CD4-positive, alpha-beta T cell treated with Interleukin-17A for 4 hours (primary cell): ENCODE measurements at places on chromosomes 6 and 20.

DNA sequence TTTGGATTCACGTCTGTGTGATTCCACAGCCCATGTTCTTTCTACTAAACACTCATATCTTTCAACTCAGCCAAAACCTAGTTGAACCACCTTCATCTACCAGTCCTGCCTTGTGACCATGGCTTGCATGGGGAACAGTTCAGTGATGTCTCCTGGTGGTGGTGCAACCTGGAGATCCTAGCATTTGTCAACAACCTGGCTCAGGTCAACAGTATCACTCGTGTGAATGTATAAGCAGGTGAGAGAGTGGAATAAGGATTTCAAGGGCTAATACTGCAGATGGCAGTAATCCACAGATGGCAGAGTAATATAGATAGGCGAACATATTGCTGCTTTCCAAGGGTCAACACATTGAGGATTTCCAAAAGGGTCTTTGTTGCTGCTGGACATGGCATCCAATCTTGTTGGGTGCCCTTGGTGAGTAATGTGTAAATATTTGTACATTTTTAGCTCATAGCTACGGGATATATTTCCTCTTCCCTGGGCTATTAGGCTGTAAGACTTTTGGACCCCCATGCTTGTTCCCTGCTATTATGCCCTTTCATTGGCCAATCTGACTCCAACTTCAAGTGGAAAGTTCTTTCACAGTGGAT lies 13.4 kb downstream of the PBOV1 start:
- no peak for DNase-seq

DNA sequence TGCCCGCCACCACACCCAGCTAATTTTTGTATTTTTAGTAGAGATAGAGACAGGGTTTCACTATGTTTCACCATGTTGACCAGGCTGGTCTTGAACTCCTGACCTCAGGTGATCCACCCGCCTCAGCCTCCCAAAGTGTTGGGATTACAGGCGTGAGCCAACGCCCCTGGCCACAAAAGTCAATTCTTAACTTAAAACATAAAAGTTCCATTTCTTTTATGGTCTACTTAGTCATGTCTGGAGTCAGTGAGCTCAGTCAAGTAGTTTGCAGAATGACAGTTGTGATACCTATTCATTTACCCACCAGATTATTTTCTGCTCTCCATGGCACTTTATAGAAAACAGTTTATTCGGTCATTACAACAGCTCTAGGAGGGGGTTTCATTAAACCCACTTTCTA lies 103.1 kb upstream of the ESR1 start:
- no peak for DNase-seq

DNA sequence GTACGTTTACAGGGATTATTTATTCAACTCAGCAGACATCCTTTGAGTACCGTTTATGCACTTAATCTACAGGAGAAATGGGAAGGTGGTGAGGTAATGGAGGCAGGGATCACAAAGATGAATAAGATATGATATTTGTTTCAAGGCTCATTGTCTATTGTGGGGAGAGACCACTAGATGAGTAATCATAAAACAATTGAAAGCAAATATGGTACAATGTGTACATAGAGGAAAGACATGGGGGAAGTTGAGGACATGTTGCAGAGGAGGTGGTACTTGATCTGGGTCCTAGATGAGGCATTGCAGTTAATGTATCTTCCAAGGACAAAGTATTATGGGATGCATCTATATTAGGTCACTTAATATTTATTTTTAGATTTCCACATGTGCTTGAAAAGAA lies 13.7 kb upstream of the CDC5L start:
- no peak for DNase-seq

GRCh38 chr6:10406556-10406955 lies 8.3 kb downstream of the TFAP2A start:
- no peak for DNase-seq

GRCh38 chr6:44301106-44301505 lies 12.0 kb downstream of the AARS2 start:
- no peak for DNase-seq

- no peak for DNase-seq
Observed at GRCh38 chr6:96611342-96611991, 48.5 kb downstream of the FHL5 start.

DNA sequence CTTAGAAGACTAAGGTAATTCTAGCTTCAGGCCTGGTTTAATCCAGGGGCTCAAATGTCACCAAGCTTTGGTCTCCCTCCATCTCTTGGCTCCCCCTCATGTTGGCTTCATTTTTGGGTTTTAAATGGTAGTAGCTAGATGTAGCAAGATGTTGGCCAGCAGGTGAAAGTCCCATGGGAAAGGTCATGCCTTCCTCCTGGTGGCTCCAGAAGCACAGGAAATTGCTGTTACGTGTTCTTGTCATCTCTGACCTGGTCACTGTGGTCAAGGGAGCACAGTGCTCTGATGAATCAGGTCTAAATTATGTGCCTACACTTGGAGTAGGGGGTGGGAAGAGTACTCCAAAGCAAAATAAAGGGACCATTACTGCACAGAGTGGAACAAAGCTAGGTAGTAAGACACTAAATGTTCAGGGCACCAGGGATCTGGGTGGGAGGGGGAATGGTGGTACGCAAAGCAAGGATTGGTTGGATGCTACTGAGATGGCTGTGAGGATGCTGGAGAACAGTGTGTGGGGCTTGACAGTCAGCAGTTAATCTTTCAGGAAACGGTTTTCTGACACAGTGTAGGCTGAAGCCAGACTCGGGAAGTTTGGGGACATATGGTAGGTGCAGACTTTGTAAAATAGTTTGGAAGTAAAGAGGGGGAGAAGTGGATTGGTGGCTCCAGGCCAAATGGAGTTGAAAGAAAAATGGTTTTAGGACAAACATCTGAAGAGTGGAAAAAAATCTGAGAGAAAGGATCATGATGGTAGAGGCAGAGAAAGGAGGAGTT lies 30.1 kb downstream of the CDS2 start:
- DNase-seq, result no peak
